ENCODE measurements at places on chromosomes 7 and 10.

DNA sequence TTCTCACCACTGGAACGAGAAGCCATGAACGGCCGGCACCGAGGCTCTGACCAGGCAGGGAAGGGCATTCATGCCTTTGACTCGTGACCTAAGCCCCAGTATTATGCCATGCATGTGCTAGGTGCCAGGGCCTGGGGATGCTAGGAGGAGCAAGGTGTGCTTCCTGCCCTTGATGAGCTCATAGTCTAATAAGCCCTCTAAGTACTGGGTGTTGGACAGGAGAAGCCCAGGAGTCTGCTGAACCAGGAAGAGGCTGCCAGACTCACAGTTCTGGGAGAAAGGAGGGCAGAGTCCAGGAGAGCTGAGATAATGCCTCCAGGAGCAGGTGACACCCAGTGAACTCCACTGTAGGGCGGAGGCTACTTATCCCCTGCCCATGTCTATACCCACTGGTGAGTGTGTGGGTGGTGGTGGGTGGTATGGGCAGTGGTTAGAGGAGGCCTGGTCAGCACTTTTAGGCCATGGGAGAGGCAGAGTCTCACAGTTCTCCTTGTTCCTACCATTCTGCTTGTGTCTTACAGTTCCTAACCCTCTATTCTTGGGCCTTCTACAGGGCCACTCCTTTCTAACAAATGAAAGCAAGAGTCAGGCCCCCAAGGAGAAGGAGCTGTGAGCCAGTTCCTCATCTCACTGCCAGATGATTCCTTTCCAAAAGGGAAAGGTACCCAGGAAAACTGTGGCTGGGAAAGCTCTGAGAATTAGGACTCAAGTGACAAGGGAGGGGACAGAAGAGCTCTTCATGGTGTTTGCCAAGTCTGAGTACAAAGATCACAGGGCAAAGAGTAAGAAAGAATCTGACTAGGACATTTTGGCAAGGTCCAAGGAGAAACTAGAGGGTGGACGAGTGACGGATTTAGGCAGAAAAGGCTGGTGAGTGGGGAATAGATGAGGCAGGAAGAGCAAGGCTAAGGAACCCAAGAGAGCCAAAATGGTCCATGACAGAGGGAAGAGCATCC is 3.6 kb upstream of the MXI1 start:
- DNase-seq, result no peak

DNA sequence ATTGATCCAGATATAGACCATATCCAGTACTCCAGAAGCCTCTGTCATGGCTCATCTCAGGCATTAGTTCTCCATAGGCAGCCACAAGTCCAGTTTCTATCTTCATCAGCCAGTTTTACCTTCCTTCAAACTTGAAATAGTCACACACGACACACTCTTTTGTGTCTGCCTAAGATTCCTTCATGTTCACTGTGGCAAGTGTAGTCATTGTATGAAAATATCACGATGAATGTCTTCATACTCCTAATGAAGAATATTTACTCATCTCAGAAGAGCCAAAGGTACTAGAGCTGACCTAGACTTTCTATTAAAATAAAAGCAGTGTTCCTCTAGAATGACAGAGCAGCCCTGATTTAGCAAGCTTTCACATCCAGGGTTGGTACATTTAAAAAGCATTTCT is 230.7 kb downstream of the SNX13 start:
- no peak for DNase-seq

GRCh38 chr10:47330804-47331203 is 8.6 kb downstream of the GDF2 start:
- no peak for DNase-seq

- no peak for DNase-seq
Observed at GRCh38 chr7:157024716-157025115, 14.3 kb upstream of the MNX1 start.

- DNase-seq, result peak; percentile 73
Observed at GRCh38 chr10:70145666-70146488, 623 bp downstream of the TYSND1 start.

DNA sequence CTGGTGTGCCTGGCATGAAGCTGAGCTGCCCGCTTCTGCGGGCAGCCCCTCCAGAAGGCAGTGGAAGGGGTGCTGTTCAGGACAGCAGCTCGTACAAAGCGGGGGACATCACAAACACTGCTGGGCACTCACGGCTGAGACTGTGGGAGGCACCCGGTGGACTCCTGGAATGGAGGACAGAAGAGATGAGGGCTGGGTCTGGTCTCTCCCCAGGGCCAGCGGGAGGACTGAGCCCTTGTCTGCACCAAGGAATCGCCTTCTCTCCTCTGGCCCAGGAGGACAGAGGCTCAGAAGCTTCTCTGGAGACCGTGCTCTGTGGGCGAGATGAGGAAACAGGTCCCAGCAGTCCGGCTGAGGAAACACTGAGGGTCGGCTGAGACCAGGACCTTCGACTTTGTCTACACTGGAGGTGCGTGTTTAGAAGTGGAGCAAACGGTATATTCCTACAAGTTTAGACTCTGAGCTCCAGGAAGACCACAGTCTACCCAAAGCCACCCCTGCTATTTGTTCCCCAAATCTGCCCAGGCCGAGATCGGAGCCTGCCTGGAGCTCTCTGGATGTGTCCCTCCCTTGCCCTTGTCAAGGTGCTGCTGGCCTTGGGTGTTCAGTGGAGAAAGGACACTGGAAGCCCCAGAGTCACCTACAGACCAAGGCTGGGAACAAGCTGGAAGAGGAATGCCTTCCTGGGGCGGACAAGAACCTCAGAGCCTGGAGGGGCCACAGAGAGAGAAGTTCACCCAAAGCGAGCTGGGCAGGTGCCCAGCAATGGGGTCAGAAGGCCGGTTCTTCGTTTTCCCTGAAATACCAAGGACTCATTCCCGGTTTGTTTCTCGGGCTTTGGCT is 12.9 kb upstream of the INPP5A start:
- DNase-seq, result no peak

GRCh38 chr7:81064426-81064825 is 145.6 kb upstream of the SEMA3C start:
- DNase-seq, result no peak

- DNase-seq, result peak; percentile 24
Observed at GRCh38 chr10:57972783-57973182, 294.9 kb downstream of the IPMK start.

GRCh38 chr7:103123529-103123928 is 25.4 kb downstream of the NAPEPLD start:
- DNase-seq, result no peak

GRCh38 chr7:110839866-110840265 is 251.1 kb upstream of the LRRN3 start:
- peak; percentile 47 for DNase-seq

DNA sequence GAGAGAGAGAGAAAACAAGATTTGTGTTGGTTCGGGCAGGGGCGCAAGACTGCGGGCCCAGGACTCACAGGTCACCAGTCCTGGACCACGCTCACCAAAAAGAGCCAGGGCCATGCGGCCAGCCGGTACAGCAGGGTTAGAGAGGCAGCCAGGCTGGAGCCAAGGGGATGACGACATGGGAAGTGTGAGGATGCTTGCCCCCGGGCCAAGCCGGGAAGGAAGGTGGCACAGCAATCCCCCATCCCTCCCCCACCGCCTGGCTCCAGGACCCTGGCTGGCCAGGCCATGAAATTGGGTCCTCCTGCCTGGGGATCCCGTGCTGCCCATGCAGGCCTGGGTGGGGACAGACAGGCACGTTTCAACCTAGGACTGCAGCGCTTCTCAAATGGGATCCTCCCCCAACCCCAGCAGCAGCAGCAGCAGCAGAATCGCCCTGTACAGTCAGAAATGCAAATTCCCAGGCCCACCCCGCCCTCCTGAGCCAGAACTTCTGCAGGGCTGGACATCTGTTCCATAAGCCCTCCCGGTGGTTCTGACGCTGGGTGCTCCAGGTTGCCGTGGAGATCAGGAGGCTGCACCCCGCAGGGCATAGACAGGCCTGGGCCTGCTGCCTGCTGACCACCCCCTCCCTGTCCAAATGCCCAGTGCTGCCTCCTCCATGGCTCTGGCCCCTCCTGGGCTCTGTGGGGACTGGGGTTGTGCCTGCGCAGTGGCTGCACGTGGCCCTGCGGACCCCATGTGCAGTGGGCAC is 35.0 kb downstream of the YKT6 start:
- DNase-seq, result no peak

GRCh38 chr10:63675171-63675570 is 154.0 kb downstream of the REEP3 start:
- peak; percentile 77 for DNase-seq

DNA sequence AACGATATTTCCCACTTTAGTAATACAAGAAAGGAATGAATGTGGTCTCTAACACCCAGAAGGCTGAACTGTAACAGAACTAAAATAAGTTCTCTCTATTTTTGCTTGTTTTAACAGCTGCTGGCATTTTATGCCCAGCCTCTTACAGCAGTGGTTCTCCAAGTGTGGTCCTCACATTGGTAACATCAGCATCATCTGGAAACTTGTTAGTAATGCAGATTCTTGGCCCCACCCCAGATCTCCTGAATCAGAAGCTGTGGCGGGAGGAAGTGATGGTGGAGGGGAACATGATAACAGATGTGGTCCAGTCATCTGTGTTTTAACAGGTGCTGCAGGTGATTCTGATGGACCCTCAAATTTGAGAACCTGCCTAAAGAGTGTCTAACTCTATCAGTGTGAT is 170.1 kb downstream of the TMEM26 start:
- peak; percentile 34 for DNase-seq

- no peak for DNase-seq
Observed at GRCh38 chr10:123039632-123039930, 30.8 kb downstream of the ACADSB start.

GRCh38 chr10:84540022-84540616 is 211.7 kb downstream of the CCSER2 start:
- DNase-seq, result peak; percentile 93

- no peak for DNase-seq
Observed at GRCh38 chr10:16583382-16583781, 61.7 kb upstream of the C1QL3 start.

DNA sequence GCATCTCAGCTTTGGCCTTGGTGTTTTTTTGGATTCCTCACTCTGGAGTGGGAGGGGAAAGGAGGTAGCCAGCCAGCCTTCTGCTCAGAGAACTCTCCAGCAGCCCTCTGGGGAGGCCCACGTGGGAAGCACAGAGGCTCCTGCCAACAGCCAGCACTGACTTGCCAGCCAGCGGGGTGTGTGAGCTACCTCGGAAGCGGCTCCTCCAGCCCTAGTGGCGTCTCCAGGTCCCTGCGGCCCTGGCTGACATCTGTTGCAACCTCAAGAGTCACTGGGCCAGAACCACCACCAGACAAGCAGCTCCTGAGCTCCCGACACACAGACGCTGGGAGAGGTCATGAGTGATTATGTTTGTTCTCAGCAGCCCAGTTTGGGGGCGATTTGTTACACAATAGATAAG is 180.2 kb upstream of the FZD8 start:
- peak; percentile 60 for DNase-seq

GRCh38 chr10:13729586-13730305 is 143.0 kb downstream of the PRPF18 start:
- no peak for DNase-seq

DNA sequence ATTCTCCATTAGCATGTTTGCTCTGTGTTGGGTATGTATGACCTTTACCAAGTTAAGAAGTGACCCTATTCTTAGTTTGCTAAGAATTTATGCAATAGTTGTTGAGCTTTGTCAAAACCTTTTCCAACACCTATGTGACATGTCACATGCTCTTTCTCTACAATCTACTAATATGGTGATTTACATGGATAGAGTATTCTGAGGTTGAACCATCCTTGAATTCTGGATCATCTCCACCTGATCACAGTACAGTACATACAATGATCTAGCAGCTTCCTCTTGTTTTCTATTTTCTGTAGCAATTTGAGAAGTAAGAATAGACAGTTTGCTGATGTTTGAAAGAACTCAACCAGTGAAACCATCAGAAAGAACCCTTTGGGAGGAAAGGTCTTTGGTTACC is 101.2 kb upstream of the PDGFA start:
- no peak for DNase-seq

- DNase-seq, result no peak
Observed at GRCh38 chr10:30846710-30847109, 185.0 kb downstream of the ZNF438 start.

DNA sequence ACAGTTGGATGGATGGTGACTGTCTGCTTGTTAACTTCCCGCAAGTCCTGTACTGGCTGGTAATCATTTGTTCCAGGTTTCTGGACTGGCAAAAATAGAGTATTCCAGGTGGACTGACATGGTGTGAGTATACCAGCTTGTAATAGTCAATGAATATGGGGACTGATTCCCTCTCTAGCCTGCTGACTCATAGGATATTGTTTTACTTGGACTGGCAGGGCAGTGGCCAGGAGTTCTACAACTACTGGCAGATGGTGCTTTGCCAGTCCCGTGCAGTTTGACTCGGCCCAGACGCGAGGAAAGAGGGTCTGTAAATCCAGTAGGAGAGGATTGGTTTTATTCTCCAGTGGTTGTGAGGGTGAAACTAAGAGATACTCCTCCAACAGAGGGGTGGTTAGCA is 78.0 kb downstream of the PRR15 start:
- DNase-seq, result no peak

- DNase-seq, result peak; percentile 61
Observed at GRCh38 chr7:28207486-28208158, 27.0 kb upstream of the JAZF1 start.

DNA sequence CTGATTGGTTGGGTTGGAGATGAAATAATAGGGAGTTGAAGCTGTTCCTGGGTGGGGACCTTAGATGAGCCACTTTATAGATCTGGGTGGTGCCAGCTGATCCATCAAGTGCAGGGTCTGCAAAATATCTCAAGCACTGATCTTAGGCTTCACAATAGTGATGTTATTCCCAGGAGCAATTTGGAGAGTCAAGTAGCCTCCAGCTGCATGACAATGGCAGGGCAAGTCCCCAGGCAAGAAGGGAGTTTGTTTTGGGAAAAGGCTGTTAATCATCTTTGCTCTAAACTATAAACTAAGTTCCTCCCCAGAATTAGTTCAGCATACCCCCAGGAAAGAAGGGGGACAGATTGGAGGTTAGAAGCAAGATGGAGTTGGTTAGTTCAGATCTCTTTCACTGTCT is 47.7 kb upstream of the WAPL start:
- DNase-seq, result no peak

DNA sequence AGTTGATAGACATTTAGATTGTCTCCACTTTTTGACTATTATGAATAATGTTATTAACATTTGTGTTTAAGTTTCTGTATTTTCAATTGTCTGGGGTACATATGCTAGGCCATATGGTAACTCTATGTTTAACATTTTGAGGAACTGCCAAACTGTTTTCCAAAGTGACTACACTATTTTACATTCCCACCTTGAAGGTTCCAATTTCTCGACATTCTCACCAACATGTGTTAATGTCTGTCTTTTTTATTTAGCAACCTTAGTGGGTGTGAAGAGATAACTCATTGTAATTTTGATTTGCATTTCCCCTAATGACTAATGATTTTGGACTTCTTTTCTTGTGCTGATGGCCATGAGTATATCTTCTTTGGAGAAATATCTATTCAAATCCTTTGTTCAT is 832.4 kb downstream of the DNAJB9 start:
- no peak for DNase-seq

GRCh38 chr10:74194999-74195398 is 44.0 kb downstream of the ADK start:
- peak; percentile 48 for DNase-seq

- DNase-seq, result no peak
Observed at GRCh38 chr7:1861799-1862458, 191.9 kb downstream of the ELFN1 start.

Measured in fibroblast of skin of right biceps (primary cell).